ENCODE measurements at places on chromosomes 6 and 20. TPM values are rescaled to one million over a fixed set of nuclear protein-coding genes. Genes with fewer than 3 reads are reported as not detected.

NR2E1 gene
- total RNA-seq = not detected

FAM83C gene
- 2.6 TPM for total RNA-seq

SAPCD1 gene
- 2.4 TPM for total RNA-seq

ZNF391 gene
- total RNA-seq = 3.5 TPM

HFE gene
- 13.2 TPM for total RNA-seq

DDX43 gene
- total RNA-seq = 0.99 TPM

HTR1E gene
- not detected for total RNA-seq

PLAGL1 gene
- 9.9 TPM for total RNA-seq

CPNE1 gene
- 163 TPM for total RNA-seq

PTCRA gene
- not detected for total RNA-seq

Data from foreskin keratinocyte (primary cell).